ENCODE measurements at places on chromosomes 5 and 9. TPM values are rescaled to one million over a fixed set of nuclear protein-coding genes. Genes with fewer than 3 reads are reported as not detected.

The PDE6A gene
- polyA plus RNA-seq = not detected

The SLC25A2 gene
- polyA plus RNA-seq = not detected

The SEMA4D gene
- 10.4 TPM for polyA plus RNA-seq

The GRXCR2 gene
- polyA plus RNA-seq = not detected

The DAB2IP gene
- polyA plus RNA-seq = 27.9 TPM

The EGFLAM gene
- polyA plus RNA-seq = 1.5 TPM

The RAB3C gene
- polyA plus RNA-seq = 5.4 TPM

The CCL28 gene
- 6.0 TPM for polyA plus RNA-seq

Measured in pancreas (tissue), 10 donors.